ENCODE measurements at places on chromosomes 5 and 9.
A peak's percentile ranks its signal among the peaks of the same experiment; 100 is the strongest.

DNA sequence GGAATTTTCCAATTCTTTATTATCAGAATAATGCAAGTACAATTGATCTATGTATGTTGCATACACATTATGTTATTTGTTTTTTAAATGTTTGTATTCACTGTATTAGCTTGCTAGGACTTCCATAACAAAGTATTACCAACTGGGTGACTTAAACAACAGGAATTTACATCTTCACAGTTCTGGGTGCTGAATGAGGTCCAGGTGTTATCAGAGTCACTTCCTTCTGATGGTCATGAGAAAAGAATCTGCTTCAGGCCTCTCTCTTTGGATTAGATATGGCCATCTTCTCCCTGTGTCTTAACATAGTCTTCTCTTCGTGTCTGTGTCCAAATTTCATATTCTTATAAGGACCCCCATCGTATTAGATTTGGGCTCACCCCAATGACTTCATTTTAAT lies 229.1 kb upstream of the TRPC7 start:
- no peak for DNase-seq

DNA sequence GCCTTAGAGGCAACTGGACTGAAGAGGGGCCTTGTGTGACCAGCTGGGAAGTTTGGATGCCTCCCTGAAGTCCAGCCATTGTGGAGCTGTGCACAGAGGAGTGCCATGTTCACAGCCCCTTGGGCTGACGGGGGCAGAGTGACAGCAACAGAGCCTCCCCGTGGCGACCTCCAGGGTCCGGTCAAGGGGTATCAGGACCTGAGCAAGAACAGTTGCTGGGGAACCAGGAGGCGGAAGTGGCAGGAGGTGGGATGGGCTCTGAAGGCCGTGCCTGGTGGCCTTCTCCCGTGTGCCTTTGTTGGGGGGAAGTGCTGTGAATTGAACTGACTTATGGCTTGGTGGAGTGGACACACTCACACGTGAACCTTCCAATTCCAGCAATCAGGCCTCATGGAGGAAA lies 14.0 kb downstream of the BNIP1 start:
- no peak for DNase-seq

GRCh38 chr5:52922384-52922783 lies 66.8 kb upstream of the ITGA2 start:
- no peak for DNase-seq

DNA sequence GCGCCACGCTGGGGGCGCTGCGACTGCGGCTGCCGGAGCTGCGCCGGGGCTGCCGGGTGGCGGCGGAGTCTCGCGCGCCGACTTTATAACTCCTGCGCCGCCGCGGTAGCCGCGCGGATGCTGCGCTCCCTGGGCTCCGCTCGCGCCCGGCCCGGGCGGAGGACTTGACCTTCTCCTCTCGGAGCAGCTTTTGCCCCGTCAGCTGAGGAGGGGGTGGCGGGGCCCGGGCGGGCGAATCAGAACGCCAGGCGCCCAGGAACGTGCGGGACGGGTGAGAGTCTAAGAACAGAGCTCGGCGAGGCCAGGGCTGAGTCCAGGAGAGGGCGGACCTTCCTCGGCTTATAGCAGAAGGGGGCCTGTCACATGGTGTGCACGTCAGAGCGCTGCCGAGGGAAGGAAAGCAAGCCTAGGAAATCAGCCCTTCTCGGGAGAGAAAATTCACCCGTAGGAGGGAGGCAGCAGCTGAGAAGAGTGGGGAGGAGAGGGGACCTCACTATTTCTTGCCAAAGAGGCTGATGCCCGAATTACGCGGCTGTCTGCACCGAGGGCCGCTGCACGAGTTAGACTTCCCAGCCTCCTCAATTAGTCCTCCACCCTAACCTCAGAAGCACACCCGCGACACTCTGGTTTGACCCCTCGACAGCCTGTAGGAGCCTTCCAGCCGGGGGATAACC lies at the start of gene FOXD1:
Gene FOXD1, minus strand, starts transcription at position 315 of the 674 bp plus-strand sequence. CDS start 415 bp downstream, outside the sequence.
- DNase-seq, result peak; percentile 54

DNA sequence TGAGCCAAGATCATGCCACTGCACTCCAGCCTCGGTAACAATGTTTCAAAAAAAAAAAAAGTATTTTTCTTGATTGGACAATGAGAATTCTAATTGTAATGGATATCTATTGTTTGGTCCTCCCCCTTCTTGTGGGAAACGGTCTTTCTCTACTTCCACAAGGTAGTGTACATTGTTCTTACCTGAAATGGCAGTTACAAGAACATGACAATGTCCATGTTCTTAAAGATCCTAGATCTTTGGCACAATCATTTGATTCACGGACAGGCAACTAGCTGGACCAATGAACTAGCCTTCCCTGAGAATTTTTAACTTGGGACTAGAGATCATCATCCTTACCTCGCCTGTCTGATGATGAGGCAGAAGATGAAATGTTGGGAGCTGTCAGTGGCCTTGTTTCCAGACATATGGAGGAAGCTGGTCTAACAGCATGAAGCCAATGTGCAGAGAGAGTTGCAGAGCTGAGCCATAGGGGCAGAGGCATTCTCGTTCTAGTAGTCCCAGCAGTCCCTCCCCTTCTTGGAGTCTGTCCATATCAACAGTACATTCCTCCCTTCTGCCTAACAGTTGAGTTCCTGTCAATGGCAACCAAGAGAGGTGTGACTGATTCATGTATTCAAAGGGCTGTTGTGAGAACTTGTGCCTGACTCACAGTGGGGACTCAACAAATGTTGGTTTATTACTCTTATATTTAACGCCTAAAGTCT lies 2.1 kb upstream of the MARCHF6 start:
- no peak for DNase-seq

- no peak for DNase-seq
Measured at GRCh38 chr5:151480384-151481293, 33.2 kb downstream of the SLC36A1 start.

GRCh38 chr9:76803083-76803482 lies 38.8 kb downstream of the PCA3 start:
- no peak for DNase-seq

GRCh38 chr9:122988920-122989621 lies 44.4 kb upstream of the GPR21 start:
- peak; percentile 19 for DNase-seq

GRCh38 chr5:109168151-109168550 lies 241.6 kb downstream of the PJA2 start:
- no peak for DNase-seq

DNA sequence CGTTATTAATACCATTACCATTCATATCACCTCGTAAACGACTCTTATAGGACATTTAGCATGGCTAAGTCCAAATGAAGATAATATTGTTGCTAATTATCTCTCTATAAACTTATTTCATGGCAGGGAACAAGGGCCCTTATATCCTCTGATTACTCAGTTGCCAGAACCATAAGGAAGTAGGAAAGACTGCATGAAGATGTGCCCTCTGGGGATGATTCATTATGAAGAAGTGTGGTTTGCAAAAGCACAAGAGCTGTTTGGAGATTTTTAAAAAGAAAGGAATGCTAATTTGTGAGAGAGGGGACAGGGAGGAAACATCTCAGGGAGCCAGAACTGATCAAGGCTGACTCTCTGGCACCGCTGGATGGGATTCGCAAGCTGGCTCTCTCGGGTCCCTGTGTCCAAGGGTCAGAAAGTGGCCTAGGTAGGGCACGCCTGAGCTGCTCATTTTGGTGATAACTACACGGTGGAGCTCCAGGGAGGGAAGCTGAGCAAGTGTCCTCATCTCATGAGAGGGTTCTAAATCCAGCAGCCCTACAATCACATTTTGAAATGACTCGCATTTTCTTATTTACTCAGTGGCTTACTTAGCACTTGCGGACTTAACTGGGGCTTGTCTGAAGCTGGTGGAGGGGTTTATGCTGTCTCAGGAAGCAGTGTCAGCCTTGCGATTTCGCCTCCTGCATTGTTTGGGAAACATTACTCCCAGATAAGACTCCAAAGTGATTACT lies 136.8 kb downstream of the C5orf15 start:
- DNase-seq, result no peak

- DNase-seq, result no peak
Measured at GRCh38 chr5:176772271-176773210, 37.8 kb upstream of the UNC5A start.

GRCh38 chr5:68290260-68290674 lies 74.7 kb downstream of the PIK3R1 start:
- no peak for DNase-seq

DNA sequence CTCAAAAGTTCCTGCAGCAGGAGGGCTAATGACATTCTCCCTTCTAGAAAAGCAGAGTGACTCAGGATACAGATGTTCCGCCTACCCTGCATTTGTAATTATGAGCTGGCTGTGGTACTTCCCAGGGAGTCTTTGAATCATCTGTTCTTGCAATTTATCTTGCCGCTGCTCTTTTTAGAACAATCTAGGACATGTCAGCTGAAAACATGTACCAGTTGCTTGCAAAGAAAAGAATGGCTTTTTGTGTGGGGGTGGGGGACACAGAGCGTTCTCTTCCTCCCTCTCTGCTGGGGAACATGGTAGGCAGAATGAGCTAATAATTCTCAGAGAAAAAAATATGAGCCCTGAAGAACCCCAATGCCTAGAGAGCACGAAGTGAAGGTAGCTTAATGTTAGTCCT lies 51.7 kb upstream of the TUT7 start:
- no peak for DNase-seq

DNA sequence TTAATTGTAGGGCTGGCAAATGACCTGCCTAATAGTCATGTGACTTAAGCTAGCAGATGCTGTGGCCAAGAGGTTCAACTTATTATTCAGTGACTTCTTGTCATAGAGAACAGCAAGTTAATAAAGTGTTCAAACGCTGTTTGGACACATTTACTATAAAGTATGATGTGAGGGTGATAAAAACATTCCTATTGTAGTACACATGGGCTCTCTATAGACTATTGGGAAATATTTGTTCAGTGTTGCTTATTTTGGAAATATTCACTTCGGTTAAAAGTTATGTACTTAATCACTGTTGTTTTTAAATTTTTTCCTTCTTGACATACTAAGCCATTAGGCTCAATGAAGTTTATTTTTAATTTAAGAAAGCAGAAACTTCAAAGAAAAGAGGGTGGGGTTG lies 345.0 kb downstream of the NNT start:
- DNase-seq, result no peak

GRCh38 chr5:14714706-14715105 lies 50.2 kb downstream of the OTULIN start:
- DNase-seq, result no peak

- DNase-seq, result no peak
Measured at GRCh38 chr9:120882935-120883607, 6.1 kb upstream of the PHF19 start.

DNA sequence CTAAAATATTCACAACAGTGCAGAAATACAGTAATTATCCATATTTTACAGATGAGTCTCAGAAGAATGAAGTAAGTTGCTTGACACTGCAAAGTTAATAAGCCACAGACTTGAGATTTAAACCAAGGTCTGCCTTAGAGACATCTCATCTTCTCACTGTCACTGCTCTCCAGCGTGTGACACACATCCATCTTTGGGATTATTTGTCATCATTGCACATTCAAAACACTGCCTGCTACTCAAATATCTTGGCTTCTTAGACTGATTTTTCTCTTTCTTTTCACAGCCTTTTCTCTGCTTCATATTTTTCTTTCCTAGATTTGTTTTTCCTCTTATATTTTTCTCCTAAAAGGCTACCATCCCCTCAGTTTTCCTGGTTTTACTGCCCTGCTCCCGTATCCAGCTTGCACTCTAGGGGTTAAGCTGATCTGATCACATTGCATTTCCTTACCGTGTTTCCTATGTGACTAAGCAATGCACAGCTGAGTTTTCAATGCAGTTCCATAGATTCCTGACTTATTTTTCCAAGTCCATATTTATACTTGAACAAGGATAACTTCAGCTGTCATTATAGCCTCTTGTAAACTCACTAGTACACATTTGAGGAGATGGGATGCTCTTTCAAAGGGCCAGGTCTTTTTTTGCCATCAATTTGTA lies 353.0 kb downstream of the PLK2 start:
- DNase-seq, result no peak

GRCh38 chr5:38078161-38078560 lies 180.2 kb upstream of the EGFLAM start:
- DNase-seq, result no peak

- no peak for DNase-seq
Measured at GRCh38 chr5:116404792-116405191, 169.8 kb downstream of the SEMA6A start.

GRCh38 chr9:126411225-126411947 lies 84.8 kb downstream of the MVB12B start:
- DNase-seq, result peak; percentile 68

DNA sequence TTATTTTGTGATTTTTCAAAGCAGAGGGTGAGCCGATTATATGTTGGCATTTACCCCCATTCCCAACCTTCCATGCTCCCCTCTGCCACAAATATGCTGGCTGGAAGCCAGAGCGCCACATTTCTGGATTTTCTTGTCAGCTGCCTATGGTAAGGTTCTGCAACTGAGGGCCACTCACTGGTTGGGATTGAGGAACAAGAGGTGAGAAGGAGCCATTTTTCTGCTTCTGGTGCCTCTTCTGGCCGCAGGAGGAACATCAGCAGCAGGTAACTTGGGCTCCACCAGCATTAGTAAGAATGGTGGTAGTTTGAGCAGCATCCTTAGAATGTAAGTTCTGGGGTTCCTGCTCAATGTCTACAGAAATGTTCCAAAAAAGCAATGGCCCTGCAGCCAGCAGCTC lies 159.5 kb upstream of the MAST4 start:
- no peak for DNase-seq

DNA sequence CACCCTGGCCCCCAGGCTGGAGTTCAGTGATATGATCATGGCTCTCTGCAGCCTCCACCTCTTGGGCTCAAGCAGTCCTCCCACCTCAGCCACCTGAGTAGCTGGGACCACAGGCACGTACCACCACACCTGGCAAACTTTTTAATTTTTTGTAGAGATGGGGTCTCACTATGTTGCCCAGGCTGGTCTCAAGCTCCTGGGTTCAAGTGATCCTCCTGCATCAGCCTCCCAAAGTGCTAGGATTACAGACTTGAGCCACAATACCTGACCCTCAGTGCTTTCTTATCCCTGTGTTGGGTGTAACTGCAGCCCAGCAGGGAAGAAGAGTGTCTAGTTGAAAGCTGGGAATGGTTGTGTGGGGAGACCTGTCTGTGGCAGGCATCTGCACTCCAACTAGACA lies 10.9 kb downstream of the PTPA start:
- DNase-seq, result no peak

DNA sequence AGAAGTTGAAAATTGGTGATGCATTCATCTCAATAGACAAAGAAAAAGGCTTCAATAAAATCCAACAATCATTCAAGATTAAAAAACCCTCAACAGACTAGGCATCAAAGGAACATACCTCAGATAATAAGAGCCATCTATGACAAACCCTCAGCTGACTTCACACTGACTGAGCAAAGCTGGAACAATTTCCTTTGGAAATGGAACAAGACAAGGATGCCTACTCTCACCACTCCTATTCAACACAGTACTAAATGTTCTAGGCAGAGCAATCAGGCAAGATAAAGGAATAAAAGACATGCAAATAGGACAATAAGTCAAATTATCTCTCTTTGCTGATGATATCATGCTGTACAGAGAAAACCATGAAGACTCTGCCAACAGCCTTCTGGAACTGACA lies 1188.1 kb downstream of the DTWD2 start:
- DNase-seq, result no peak

DNA sequence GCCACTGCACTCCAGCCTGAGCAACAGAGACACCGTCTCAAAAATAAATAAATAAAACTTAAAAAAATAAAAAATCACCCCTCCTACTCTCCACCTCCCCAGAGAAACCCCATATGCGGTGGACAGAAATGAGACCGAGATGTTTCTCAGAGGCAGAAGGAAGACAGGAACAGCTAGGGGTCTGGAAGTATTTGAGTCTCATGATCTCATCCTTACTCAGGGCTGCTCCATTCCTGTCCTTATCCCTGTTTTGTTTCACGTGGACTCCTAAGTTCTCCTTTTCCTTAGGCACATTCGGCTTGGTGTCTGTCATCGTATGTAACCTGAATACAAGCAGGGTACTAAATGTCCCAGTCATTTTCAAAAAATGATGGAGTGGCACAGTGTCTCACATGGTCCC lies 76.1 kb downstream of the C9orf50 start:
- DNase-seq, result no peak
